Activated T-helper 1 cell treated with anti-CD3 and anti-CD28 coated beads, Interleukin-2, amount 50 U/mL, for 16 hours (primary cell): ENCODE measurements at places on chromosomes 2 and 18.

GRCh38 chr2:192265751-192266150, 71.0 kb upstream of the TMEFF2 start:
- DNase-seq = no peak

DNA sequence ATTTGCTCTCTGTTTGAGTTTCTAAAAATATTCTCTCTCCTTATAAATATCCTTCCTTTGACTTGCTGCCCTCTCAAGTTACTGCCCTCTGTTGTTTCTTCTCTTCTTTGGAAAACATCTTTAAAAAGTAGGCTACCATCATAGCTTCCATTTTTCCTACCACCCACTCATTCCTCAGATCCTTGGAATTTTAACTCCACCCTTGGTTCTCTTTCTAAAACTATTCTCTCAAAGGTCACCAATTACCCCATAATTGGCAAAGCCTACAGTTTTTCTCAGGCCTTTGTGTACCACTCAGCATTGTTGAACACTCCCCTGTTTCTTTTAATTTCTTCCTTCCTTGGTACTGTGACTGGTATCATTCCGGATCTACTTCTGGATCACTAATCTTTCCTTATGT, 43.0 kb upstream of the ITGAV start:
- DNase-seq = no peak

GRCh38 chr2:60313470-60314172, 239.8 kb downstream of the BCL11A start:
- DNase-seq = no peak

GRCh38 chr2:240309214-240309613, 126.2 kb upstream of the GPC1 start:
- no peak for DNase-seq

GRCh38 chr18:12651651-12652050, 6.3 kb downstream of the SPIRE1 start:
- DNase-seq = no peak

DNA sequence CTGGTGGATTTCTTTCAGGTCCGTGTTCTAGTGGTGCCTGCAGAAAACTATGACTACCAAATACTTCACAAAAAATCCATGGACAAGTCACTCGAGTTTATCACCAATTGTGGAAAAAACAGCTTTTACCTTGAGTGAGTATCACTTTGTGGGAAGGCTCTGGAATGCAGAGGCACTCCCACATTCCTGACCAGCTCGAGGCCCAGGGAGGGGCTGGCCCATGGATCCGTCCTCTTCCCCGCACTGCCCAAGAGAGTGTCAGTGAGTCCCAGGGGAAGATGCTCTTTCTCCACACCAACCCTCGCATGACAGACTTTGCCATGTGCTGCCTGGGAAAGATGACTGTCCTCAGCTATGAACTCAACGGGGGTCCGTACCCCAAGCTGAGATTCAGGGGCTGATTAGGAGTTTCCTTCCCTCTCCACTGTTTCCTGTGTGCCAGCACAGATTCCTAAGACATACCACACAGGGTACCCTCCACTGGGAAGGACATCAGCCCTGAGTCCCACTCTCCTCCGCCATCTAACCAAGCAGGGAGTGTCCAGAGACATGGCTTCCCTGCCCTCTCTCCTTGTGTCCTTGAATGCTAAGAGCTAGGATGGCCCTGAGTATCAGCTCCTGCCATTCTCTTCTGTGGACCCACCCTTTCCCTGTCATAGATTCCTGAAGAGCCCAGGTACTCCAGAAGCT, 155.9 kb downstream of the LAMA3 start:
- no peak for DNase-seq

DNA sequence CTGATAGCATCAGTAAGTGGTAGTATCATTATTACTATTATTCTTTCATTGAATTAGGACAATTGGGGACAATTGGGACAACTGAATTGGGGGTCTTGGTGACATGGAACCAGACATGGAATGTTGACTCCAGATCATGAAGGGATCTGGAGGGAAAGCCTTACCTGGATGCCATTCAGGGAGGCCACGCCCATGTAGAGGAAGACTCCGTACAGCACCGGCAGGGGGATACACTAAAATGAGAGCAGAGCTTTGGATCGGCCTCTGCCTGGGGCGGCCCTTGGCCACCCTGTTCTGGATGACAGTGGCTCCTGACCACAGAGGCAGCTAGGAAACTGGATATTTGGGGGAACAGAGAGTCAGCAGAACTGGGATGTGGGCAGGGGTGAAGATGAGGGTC, 29.2 kb downstream of the MTHFD2 start:
- no peak for DNase-seq

GRCh38 chr18:61896757-61897156, 4.0 kb upstream of the RNF152 start:
- no peak for DNase-seq

- no peak for DNase-seq
Measured at GRCh38 chr18:30889519-30890301, 152.8 kb downstream of the DSC3 start.

GRCh38 chr2:217793566-217794132, 209.1 kb downstream of the TNS1 start:
- no peak for DNase-seq

DNA sequence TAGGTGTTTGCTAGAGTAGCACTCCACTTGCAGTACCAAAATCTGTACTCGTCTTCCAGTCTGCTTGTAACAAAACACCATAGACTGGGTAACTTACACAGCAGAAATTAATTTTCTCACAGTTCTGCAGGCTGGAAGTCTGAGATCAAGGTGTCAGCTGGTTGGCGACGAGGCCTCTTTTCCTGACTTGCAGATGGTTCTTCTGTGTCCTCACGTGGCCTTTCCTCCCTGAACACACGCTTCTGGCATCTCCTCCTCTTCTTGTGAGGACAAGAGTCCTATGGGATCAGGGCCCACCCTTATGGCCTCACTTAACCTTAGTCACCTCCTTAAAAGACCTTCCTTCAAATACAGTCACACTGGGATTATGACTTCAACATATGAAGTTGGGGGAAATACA, 493.5 kb upstream of the MYT1L start:
- DNase-seq = no peak

DNA sequence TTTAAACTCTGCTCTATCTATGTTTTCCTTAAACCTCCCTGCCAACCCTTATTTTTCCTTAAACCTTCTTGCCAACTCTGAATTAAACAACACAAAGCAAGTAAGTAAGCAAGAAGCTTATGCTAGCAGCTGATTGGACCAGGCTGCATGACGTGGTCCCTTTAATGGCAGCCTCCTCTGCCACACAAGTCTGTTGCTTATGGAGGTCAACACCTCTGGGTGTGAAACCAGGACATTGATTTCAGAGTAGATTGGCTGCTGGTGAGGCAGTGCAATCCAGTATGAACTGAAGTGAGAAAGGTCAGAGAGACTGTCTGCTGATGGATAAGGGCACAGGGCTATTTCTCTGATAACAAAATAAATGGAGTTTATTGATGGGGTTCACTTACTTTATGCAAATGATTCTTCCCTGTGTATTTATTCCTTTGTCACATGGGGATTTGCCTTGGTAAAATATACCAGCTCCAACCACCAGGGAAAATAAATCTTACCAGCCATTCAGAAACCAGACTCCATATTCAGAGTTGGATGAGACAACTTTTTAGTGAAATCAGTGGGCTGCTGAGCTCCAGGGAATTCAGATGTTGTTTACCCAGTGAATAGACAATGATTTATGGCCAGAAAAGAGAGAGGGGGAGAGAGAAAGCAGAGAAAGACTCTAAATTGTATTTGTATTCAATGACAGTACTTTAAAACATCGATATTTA, 112.2 kb upstream of the NCKAP5 start:
- no peak for DNase-seq

DNA sequence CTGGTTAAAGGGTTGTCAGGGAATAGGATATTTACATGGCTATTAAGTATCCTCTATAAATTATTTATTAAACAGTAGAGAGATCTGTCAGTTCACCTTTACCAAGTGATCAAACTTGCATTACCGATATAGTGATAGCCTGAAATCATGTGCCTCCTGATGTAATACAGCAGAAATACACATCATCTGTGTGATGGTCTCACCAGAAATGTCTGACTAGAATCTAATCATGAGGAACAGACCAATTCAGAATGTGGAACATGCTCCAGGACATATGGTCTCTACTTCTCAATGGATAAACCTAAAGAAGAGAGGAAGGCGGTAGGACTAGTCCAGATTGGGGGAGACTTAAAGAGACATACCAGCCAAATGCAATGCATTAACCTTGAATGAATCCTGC, 6.2 kb downstream of the VPS54 start:
- no peak for DNase-seq

GRCh38 chr2:182372661-182373060, 54.2 kb downstream of the PDE1A start:
- no peak for DNase-seq

GRCh38 chr2:71658771-71659170, 205.4 kb downstream of the DYSF start:
- no peak for DNase-seq

- peak; percentile 58 for DNase-seq
Measured at GRCh38 chr2:120312860-120313694, 32.9 kb upstream of the INHBB start.

DNA sequence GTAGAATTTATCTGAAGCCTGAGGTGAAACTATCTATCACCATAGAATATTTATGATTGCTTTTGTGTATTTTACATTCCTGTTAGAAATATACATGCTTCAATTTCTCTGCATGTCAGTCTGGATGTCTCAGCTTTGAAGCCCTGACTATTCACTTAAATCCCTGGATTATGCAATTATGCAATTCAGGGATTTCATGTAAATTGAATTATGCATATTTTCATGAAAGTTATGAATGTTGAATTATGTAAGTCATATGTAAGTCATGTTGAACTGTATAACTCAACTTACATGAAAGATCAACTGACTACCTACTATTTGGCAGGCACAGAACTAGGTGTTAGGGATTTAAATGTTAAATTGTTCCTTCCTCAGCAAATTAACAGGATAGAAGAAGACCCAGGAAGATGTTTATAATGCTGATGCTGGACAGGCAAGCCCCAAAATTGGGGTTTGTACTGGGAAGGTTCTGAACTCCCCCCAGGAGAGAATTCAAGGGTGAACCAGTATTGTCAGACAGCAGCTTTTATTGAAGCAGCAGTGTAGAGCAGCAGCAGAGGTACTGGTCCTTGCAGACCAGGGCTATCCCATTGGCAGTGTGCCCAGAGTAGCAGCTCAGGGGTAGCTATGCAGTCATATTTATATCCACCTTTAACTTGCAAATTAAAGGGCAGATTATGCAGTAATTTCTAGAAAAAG, 236.5 kb downstream of the ZNF804A start:
- DNase-seq = no peak
